ENCODE measurements at places on chromosomes 4 and X.

DNA sequence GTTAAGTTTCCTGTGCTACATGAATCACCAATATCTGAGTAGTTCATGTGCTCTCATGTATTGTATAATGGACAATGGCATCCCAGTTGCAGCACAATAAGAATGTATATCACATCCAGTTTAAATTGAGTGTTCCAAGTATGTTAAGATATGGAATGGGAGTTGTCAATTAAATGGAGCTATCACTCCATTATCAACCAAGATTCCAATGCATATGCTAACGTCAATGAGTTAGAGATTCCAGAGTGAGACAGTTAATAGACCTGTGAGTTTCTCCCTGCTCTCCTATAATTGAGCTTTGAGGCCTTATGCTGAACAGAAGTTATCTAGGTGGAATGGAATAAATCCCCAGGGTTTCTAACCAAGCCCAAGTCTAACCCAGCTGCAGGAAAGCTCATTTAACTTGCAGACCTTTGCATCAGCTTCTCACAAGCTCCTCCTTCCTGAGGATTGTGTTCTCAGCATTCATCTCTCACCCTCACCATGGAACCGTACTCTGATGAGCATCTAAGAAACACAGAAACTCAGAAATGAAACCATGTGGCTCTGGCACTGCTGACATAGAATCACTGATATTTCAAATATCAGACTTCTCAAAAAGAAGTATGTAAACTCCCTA, 84.8 kb downstream of the TIGD2 start:
- peak; percentile 16 for DNase-seq

DNA sequence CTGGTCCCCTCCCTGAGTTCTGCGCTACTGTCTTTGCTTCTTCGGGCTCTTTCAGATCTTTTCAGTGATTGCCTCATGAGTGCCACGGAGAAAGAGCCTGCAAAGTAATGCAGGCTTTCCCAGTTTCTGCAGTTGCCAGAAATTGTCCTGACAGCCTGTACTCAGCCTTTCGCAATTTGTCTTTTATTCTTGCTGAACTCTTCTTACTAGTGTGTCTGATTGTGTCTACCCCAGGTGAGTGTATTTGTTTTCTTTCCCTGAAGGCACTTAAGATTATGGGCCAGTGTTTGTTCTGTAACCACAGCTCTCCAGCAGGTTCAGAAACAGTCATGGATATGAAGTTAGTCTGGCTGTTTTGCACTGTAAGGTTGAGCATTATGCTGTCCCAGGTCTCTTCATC, 47.1 kb downstream of the FAM193A start:
- peak; percentile 26 for DNase-seq

- DNase-seq = no peak
Measured at GRCh38 chr4:87570290-87570805, 38.0 kb upstream of the DSPP start.

- DNase-seq = no peak
Measured at GRCh38 chrX:627510-627981, 3.0 kb upstream of the SHOX start.

DNA sequence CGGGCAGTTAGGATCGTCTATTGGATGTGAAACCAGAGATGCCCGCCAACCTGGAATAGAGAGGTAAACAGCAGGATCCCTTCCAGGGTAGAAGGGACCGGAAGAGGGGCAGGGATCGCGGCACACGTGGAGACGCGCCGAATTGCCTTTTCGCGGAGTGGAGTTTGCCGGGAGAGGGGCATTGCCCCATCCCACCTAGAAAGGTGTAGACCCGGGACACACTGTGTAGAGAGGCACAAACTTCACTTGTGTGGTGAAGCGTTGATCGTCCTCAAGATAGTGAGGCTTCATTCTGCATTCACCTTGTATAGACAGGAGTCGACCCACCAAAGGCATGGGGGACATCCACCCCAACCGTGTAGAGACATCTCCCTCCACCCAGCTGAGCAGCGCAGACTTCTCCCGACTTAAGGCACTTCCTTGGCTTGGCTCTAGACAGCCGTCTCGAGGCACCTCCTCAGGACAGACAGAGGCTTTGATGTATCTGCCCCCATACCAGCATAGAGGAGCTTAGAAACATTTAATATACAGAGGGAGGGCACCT, 410 bp downstream of the GNL3L start:
- DNase-seq = no peak

GRCh38 chr4:34362654-34363053, 1881.7 kb downstream of the ARAP2 start:
- DNase-seq = no peak

- no peak for DNase-seq
Measured at GRCh38 chr4:93267747-93268146, 560.8 kb upstream of the ATOH1 start.
